ENCODE measurements at places on chromosomes 6 and 20.
A peak's percentile ranks its signal among the peaks of the same experiment; 100 is the strongest.

GRCh38 chr6:75157336-75157735, 48.5 kb downstream of the COL12A1 start:
- DNase-seq: no peak
- H3K4me3 ChIP-seq: no peak overlapping the region
- H3K4me1 ChIP-seq: no peaks in the 10 kb centered on the region
- peaks cover 29% of the 10 kb centered on the region for H3K27me3 ChIP-seq

GRCh38 chr6:22636452-22636851, 67.1 kb downstream of the HDGFL1 start:
- no peaks in the 10 kb centered on the region for H3K4me1 ChIP-seq
- DNase-seq: no peak
- no peak overlapping the region for H3K27ac ChIP-seq
- no peaks in the 10 kb centered on the region for H3K27me3 ChIP-seq

- H3K4me1 ChIP-seq: no peaks in the 10 kb centered on the region
- H3K36me3 ChIP-seq: peaks cover 2% of the 10 kb centered on the region
Observed at GRCh38 chr6:145051661-145052060, 683.7 kb downstream of the EPM2A start.

DNA sequence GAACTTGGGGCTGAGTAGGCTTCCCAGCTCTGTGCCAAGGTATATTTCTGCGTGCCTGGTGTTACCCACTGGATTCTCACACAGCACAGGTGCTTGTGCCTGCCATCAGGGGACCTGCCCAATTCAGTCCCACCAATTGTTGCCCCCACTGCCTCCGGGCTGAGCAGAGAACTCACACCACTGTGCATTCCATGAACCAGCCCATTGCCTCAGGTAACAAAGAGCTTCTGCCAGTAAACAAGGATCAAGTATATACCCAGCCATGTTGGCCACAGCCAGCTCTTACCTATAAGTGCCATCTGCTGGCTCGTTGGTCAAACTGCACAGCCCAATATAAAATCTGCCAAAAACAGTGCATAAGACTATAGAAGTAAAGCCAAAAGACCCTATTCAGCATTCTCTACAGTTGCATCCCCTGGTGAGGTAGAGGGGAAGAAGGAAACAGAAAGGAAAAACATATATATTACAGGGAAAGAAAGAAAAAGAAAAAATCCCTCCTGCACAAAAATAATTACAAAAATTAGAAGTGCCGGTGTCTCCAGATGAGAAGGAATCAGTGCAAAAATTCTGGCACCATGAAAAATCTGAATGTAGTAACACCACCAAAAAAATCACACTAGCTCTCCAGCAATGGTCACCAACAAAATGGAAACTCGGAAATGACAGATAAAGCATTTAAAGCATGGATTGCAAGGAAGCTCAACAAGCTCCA, 241.4 kb downstream of the IBTK start:
- H3K27me3 ChIP-seq: no peaks in the 10 kb centered on the region
- H3K36me3 ChIP-seq: no peaks in the 10 kb centered on the region
- no peak overlapping the region for H3K27ac ChIP-seq
- no peak for DNase-seq
- H3K4me1 ChIP-seq: no peaks in the 10 kb centered on the region

DNA sequence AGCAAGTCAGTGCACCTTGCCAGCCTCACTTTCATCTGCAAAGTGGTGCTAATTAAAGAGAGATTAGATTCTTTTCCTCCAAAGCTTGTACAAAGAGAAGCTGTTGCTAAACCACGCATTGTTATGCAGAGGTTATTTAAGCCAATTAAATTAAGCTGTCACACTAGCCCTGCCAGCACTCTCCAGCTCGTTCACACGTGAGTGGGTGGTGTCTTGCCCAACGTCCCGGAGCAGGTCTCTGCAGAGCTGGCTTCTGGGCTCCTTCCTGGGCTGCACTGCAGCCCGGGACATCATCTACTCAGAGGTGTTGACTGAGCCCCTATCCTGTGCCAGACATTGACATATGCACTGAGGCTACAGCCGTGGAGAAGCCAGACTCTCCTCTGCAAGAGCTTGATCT, 401.6 kb upstream of the SULF2 start:
- no peaks in the 10 kb centered on the region for H3K4me1 ChIP-seq
- no peak overlapping the region for H3K27ac ChIP-seq
- no peak overlapping the region for H3K4me3 ChIP-seq

DNA sequence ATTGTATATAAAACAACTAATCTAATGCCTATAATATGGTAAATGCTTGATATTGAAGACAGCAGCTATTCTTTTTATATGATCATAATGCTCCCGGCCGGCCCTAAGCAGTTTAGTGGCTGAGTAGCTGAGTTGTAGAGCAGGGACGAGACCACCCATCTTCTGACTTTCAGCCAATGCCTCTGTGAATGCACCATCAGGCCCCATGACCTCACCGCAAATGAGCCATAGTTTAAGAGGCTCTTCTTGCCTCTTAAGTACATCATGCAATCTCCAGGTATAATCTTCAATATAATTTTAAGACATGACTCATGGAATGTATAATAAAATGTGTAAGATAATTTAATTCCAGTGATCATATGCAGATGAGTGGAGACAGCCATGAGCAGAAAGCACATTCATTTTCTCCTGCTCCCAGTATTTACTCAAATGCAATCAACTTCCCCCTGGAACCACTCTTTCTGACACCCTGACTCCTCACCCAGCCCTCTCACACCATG, 78.9 kb upstream of the SNX9 start:
- no peaks in the 10 kb centered on the region for H3K36me3 ChIP-seq
- peaks cover 40% of the 10 kb centered on the region for H3K27me3 ChIP-seq
- DNase-seq: no peak
- no peak overlapping the region for H3K27ac ChIP-seq

DNA sequence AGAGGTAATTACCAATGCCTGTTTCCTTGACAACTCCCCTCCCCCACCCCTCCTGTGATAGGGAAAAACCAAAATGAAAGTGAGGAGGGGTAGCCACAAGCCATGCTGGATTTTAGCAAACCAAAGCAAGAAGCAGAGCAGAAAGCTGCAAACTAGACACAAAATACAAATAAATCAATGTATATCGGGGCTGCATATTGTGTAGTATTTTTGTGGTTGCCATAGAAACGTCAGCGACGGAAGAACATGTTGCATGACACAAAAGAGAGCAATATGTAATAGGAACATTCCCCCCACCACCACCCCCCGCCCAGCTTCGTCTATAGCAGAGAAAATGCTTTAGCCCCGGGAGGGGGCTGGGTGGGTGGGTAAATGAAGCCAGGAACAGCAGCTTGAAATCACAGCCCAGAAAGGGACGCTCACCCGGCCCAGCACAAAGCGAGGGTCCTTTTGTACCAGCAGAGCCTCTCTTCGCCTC, 548 bp downstream of the AGPAT4 start:
- peak overlapping the region; percentile 96 for H3K27ac ChIP-seq
- H3K4me1 ChIP-seq: peaks cover 17% of the 10 kb centered on the region
- H3K4me3 ChIP-seq: peak overlapping the region; percentile 88
- H3K27me3 ChIP-seq: no peaks in the 10 kb centered on the region

GRCh38 chr6:44049989-44050871, 77.0 kb downstream of the MRPL14 start:
- peaks cover 14% of the 10 kb centered on the region for H3K27me3 ChIP-seq
- H3K36me3 ChIP-seq: no peaks in the 10 kb centered on the region

GRCh38 chr6:37502703-37503291, 3.1 kb upstream of the CCDC167 start:
- peak; percentile 60 for DNase-seq
- peak overlapping the region; percentile 99 for H3K27ac ChIP-seq
- no peaks in the 10 kb centered on the region for H3K27me3 ChIP-seq
- peaks cover 34% of the 10 kb centered on the region for H3K36me3 ChIP-seq
- peaks cover 67% of the 10 kb centered on the region for H3K4me1 ChIP-seq

GRCh38 chr6:118992186-118992795, 57.3 kb upstream of the MCM9 start:
- no peaks in the 10 kb centered on the region for H3K27me3 ChIP-seq
- H3K4me3 ChIP-seq: no peak overlapping the region
- H3K36me3 ChIP-seq: no peaks in the 10 kb centered on the region
- DNase-seq: no peak

DNA sequence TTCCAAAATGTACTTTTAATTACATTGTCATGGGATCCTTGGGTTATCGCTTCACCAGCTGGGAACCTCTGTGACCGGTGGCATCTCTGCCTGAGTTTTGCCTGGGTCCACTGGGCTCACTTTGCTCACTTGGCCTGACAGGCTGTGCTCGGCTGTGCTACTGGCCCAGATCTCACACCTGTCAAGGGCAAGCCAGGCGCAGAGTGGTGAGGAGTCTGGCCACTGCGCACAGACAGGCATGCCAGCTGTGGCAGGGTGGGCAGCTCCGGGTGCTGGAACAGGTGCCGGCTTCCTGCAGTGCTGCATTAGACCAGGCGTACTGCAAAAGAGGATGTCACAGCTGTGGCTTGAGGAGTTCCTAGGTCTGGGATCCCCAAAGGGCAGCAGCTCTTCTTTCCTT, 489.8 kb downstream of the TENT5A start:
- DNase-seq: no peak
- H3K4me1 ChIP-seq: no peaks in the 10 kb centered on the region
- H3K27me3 ChIP-seq: no peaks in the 10 kb centered on the region
- H3K36me3 ChIP-seq: no peaks in the 10 kb centered on the region
- H3K4me3 ChIP-seq: no peak overlapping the region

DNA sequence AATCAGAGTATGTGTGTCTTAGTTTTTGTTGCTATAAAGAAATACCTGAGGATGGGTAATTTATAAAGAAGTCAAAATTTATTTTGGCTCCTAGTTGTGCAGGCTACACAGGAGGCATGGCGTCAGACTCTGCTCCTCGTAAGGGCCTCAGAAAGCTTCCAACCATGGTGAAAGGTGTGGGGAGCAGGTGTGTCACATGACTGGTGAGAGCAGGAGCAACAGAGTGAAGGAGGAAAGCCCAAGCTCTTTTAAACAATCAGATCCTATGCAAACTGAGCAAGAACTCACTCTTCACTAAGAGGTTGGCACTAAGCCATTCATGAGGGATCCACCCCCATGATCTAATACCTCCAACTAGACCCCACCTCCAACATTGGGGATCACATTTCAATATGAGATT, 1524.3 kb downstream of the HACE1 start:
- DNase-seq: no peak
- H3K36me3 ChIP-seq: no peaks in the 10 kb centered on the region
- no peaks in the 10 kb centered on the region for H3K27me3 ChIP-seq
- no peak overlapping the region for H3K4me3 ChIP-seq
- no peaks in the 10 kb centered on the region for H3K4me1 ChIP-seq

DNA sequence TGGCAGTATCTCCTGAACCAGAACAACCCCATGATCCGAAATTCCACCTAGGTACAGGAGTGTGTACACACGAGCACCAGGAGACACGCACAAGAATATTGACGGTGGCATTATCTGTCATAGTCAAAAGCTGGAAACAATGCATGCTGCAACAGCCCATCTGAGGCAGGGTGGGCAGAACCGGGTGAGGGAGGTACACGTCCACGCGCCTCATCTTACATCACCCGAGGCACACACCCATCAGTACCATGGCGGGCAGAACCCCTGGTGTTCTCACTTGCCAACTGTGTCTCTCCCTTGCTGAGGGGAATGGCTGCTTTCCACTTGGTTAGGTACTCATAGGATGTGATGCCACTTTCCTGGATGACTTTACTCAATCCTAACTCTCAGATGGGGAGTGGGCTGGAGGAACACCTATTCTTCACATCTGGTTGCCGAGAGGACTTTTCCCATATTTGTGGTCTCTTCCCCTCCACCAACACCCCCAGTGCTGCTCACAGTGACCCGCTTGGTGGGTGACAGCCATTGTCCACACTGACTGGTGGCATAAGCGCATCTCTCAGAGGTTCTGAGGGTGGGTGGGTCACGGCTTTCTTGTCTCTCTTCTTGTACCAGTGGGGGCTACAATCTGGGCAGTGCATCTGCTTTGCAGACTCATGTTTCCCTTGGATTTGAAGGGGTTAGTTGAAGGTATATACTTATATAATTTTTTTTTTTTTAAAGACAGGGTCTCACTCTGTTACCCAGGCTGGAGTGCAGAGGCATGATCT, 13.5 kb downstream of the PPP1R3G start:
- H3K36me3 ChIP-seq: no peaks in the 10 kb centered on the region
- H3K4me3 ChIP-seq: no peak overlapping the region

DNA sequence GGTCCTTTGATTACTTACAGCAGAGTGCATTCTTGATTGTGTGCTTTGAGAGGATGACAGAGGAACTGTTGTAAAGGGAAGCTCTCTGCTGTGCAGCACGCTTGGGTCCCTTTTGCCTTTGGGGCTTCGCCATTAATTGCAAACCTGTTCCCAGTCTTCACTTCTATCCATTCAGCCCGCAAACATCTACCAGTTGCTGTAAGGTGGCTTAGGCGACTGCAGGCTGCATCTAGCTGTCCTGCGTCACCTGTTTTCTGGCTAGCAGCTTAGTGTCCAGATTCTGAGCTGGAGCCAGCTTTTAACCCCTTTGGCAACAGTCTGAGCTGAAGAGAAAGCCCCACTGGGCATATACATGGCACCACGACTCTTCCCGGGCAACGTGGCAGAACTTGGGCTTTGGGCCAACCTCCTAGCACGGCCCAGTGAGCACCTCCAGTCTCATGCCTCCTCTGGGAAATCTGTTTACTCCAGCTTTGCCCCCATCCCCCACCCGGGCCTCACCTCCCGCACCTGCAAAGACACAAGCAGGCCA, 2.5 kb upstream of the FASTKD5 start:
- H3K4me1 ChIP-seq: peaks cover 26% of the 10 kb centered on the region
- H3K27ac ChIP-seq: no peak overlapping the region
- no peak overlapping the region for H3K4me3 ChIP-seq
- peaks cover 15% of the 10 kb centered on the region for H3K36me3 ChIP-seq
- no peaks in the 10 kb centered on the region for H3K27me3 ChIP-seq
- no peak for DNase-seq

DNA sequence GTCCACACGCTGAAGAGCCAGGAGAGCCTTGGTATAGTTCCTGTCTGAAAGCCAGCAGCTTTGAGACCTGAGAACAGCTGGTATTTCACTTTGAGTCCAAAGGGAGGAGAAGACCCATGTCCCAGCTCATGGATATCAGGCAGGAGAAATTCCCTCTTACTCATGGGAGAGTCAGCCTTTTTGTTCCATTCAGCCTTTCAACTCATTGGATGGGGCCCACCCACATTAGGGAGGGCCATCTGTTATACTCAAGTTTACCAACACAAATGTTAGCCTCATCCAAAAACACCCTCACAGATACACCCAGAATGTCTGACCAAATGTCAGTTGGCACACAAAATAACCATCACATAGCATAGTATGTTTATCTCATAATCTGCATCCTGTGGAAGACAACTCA, 80.1 kb downstream of the GMDS start:
- peaks cover 29% of the 10 kb centered on the region for H3K4me1 ChIP-seq
- no peak overlapping the region for H3K4me3 ChIP-seq
- H3K36me3 ChIP-seq: no peaks in the 10 kb centered on the region
- H3K27me3 ChIP-seq: no peaks in the 10 kb centered on the region
- no peak overlapping the region for H3K27ac ChIP-seq

- H3K4me1 ChIP-seq: no peaks in the 10 kb centered on the region
- H3K4me3 ChIP-seq: no peak overlapping the region
- H3K27ac ChIP-seq: no peak overlapping the region
- no peak for DNase-seq
- H3K36me3 ChIP-seq: no peaks in the 10 kb centered on the region
Observed at GRCh38 chr6:6436946-6437345, 116.5 kb upstream of the F13A1 start.

- no peak overlapping the region for H3K27ac ChIP-seq
- peaks cover 10% of the 10 kb centered on the region for H3K36me3 ChIP-seq
- no peaks in the 10 kb centered on the region for H3K27me3 ChIP-seq
- no peaks in the 10 kb centered on the region for H3K4me1 ChIP-seq
- H3K4me3 ChIP-seq: no peak overlapping the region
Observed at GRCh38 chr6:37324131-37325033, 29.4 kb upstream of the RNF8 start.

Data from central memory CD8-positive, alpha-beta T cell (primary cell).